ENCODE measurements at places on chromosomes 1 and 21.

DNA sequence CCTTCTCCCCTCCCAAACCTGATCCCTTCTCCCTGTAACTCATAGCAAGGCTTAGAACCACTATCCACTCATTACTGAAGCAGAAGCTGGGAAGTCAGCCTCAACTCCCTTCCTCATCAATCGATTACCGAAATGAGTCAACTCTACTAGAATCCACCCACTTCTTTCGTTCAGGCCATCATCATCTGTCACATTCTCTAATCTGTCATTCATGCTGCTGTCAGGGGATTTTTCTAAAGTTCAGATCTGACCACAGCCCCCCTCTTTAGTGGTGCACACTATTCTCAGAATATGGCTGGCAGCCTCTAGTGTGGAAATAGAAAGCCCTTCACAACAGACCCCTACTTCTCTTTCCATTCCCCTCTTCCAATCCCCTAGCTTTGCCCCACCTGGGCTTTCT is 5.1 kb downstream of the NT5C1A start:
- no peak for DNase-seq

GRCh38 chr1:221778535-221779142 is 36.8 kb upstream of the DUSP10 start:
- DNase-seq: no peak

DNA sequence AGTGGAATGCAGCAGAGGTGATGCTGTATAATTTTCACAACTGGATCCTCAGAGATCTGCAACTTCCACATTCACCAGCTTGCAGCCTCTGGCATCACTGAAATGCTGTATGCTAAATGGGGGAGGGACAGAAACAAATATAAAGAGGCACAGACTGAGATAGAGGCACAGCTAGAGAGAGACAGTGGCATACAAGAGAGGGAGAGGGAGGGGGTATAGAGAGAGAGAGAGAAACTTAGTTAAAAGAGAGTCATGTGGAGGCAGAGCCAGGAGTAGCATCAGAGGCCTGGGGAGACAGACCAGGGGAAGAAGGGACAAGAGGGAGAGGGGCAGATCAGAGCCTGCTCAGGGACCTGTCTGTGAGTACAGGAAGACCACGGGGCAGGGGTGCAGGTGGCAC is 84.5 kb upstream of the GRIK3 start:
- no peak for DNase-seq

DNA sequence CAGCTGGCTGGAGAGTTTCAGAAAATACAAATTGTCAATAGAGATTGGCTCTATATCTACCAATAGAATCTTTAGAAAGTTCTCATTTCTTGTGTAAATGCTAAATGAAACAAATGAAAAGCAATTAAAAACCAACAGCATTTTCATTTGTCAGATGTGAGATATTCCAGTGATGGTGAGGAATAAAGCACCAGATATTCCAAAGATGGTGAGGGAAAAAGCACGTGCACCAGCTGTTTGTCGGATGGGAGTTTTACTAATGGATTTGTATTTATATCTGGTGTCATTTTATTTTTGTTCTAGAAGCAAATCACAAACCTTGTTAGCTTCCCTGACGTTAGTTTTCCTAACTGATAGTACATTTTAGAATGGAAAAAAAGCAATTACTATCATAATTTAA is 188.8 kb downstream of the PCP4 start:
- no peak for DNase-seq

GRCh38 chr1:54814571-54814970 is 13.4 kb upstream of the TTC22 start:
- no peak for DNase-seq

GRCh38 chr1:67719329-67720196 is 34.6 kb downstream of the GADD45A start:
- DNase-seq: no peak

DNA sequence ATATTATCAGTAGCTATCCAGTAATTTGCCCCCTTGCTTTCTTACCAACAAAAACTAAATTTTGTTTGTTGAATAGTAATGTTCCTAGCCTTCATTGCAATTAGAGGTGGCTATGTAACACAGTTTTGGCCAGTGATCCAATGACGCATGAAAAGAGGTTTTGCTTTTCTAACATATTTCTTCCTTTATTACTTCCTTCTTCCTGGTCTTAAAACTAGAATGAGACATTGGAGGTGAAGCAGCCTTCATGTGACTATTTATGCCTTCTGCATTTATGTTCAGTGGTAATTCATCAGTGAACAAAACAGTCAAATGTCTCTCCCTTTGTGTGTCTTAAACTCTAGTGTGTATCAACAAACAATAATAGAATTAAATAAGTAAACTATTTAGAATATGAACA is 35.5 kb downstream of the LRIF1 start:
- DNase-seq: no peak

GRCh38 chr1:200771625-200772555 is 33.2 kb downstream of the CAMSAP2 start:
- no peak for DNase-seq

DNA sequence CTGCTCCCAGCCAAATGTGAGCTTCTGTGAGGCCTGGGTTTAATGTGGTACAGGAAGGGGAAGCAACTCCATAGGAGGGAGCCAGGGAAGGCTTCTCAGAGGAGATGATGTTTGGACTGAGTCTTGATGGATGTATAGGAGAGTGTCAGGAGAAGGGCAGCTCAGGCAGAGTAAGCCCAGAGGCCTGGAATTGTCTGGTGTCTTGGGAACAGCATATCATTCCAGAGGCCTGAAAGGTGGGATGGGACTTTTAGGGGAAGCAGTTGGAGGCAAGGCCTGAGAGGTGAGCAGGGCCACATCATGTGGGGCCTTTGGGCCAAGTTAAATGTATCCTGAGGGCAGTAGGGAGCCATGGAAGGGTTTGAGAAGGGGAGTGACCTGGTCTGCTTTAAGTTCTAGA is 148.6 kb upstream of the WNT4 start:
- DNase-seq: no peak

DNA sequence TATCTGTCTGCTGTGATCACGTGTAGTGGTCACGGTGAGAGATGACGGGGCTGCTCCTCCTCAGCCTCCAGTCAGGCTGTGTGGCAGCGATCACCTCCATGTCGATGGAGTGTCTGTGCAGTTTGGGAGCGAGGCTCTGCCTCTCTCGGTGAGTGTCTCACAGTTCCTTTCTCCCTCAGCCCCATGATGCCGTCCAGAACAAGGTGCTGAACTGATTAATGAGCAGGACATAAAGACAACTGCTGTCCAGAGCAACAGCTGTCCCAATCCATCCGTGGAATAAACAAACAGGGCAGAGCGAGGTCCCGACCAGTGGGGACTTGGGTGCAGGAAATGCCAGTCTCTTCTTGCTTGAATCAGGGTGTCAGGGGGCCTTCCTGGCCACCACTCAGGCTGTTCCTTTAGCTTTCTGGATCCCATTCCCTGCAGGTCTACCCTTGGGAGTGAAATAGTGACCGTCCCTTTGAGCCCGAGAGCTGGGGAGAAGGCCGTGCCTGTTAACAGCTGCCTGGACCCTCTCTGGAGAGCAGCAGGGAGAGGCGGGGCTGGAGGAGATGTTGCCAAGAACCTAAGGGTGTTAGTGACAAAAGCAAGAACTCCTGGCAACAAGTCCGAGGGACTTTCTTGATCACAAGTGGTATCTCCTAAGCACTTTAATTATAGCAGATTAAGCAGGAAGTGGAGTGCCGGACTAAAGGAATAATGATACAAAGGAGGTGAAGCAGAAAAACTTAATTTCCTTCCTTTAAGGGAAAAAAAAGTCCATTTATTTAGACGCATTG is 443.9 kb downstream of the KIF26B start:
- DNase-seq: no peak

DNA sequence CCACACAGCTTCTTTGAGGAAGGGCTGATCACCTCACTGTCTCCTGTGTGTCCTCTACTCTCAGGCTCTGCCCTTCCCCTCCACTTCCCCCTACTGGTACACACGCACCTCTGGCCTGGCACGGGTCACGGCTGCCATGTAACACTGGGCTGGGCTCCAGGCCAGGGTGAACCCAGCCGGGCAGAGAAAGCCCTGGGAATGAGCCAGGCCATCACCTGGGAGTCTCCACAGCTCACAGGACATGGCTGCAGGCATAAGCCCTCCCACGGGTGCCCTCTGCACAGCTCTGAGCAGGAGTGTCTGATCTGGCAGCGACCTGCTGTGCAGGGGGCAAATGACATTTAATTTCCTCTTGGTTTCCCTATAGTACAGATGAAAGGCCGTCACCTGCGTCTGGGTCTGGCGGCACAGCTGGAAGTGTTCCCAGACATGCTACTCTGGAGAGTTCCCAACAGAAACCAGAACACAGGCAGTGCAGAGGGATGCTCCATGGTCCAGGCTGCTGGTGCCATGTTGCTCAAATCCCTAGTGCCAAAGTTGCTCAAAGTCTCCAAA is 61.2 kb downstream of the ERI3 start:
- DNase-seq: no peak

DNA sequence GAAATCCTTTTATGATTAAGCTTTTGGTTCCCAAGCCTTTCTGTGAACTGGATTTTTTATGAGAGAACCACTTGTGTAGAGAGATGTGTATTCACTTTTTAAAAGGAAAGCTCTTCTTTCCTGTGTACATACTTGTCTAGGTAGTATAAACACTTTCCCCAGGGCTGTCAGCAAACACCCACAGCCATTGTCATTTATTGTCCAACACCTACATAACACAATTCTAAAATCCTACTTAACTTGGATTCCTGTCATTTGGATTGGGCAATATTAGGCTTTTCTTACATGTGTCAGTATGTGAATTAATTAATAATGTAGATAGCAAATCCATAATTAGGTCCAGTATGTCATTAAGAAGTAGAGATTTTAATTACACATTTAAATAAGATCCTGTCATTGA is 12.3 kb downstream of the DDX20 start:
- no peak for DNase-seq
